ENCODE measurements at places on chromosomes 6 and 20. TPM values are rescaled to one million over a fixed set of nuclear protein-coding genes. Genes with fewer than 3 reads are reported as not detected.

The EBF4 gene
- 28.0 TPM for polyA plus RNA-seq

The ZBTB24 gene
- 16.1 TPM for polyA plus RNA-seq

The SLA2 gene
- polyA plus RNA-seq: 0.30 TPM

The UBE2C gene
- polyA plus RNA-seq: 69.9 TPM

The CALHM4 gene
- polyA plus RNA-seq: not detected

The IRAK1BP1 gene
- polyA plus RNA-seq: 14.7 TPM

The GSTA1 gene
- polyA plus RNA-seq: 1.3 TPM

The BCKDHB gene
- polyA plus RNA-seq: 31.0 TPM

The CRISP3 gene
- 0.34 TPM for polyA plus RNA-seq

All from left renal pelvis (tissue), 4 donors.